Fibroblast of skin of scalp (primary cell): ENCODE measurements at places on chromosomes 1 and 21.

- DNase-seq: no peak
Observed at GRCh38 chr1:24775348-24775747, 30.1 kb downstream of the CLIC4 start.

- DNase-seq: no peak
Observed at GRCh38 chr1:175383239-175383638, 190.7 kb upstream of the KIAA0040 start.

- DNase-seq: peak; percentile 60
Observed at GRCh38 chr1:240149484-240150094, 57.9 kb downstream of the FMN2 start.

DNA sequence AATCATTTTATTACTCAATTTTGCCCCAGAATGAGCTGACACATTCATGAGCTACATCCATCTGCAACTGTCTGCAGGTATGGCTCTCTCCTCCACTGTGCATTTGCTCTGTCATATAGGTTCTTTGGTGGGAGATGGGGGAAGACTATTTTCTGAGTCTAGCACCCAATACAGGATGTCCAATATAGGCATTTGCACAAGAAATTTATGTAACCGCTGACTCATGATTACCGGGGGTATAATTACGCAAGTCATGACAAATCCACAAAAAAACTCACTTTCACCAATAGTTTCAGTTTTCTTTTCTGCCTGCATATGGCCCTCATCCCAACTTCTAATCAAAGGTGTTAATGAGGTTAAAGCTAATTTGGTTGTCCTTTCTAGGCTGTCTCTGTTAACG lies 17.5 kb upstream of the VSIG8 start:
- peak; percentile 69 for DNase-seq

DNA sequence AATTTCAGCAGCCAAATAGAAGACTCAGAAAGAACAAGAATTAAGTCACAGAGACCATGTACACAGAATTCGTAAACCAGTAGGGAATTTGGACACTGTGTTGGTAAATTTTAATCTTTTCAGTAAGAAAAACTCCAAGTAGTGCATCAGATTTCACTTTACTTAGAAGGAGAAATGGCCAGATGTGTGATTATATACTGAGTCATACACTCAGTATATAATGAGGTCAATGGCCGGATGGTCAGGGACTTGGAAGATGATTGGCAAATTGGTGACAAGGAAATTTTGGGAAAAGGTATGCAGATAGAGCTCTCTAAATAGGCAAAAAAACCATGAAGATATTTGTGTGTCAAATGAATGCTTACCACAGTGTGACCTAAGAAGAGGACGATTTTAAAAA lies 399.8 kb upstream of the LRRC7 start:
- no peak for DNase-seq

DNA sequence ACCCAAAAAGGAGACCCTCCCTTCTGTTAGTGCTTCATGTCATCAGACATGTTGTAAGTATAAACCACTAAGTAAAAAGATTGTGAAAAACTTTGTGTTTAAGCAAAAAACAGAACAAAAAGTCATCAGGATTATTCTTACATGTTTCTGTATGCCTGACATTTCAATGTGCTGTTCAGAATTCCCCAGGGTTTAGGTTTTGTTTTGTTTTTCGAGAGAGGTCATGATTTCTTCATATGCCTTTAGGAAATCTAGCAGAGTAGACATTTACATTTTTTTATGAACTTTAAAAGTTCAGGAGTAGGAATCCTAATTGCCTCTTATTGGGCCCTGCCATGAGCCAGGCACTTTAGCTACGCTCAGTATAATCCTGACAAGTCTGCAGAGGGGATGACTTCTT lies 85.3 kb downstream of the VPS13D start:
- peak; percentile 27 for DNase-seq
